ENCODE measurements at places on chromosomes 2 and 18.

DNA sequence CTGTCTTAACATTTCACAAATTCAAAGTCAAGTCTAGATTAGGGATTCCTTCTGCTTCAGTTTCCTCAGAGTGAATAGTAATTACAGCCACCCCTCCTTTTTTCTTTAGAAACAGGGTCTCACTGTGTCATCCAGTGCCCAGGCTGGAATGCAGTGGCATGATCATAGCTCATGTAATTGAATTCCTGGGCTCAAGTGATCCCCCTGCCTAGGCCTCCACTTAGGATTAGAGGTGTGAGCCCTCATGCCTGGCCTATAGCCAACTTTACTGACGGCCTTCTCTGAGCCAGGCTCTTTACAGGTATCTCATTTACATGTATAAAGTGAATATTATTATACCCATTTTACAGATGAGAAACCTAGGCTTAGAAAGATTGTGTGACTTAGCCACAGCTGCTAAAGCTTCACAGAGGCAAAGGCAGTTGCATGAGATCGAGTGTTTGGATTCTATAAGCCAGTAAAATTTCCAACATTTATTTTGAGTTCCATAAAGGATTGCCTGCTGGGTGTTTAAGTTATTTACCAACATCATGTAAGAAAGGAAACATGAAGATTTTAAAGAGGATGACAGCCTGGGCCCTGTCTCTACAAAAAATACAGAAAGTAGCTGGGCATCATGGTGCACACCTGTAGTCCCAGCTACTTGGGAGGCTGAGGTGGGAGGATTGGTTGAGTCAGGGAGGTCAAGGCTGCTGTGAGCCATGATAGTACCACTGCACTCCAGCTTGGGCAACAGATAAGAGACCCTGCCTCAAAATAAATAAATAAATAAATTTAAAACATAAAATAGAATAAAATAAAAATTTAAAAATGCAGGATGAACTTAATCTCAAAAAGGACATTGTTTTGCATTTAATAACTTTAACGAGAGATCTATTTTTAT lies 1.8 kb downstream of the ENOSF1 start:
- no peak for DNase-seq

DNA sequence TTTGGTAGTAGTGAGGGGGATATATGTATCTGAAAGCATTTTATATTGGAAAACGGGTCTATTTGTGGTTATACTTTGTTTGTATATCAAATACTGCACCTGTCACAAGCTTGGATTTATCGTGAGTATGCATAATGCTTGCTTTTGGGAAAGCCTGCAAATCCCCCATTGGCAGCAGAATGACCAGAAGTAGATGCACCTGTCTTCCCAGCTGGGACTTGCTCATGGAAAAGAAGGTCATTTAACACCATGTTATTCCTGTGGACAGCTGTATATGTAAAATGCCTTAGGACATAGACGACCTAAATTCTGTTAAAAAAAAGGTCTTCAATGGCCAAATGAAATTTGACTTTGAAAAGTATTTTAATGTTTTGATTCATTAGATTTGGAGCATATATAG lies 599.4 kb downstream of the XIRP2 start:
- no peak for DNase-seq

- no peak for DNase-seq
Observed at GRCh38 chr2:15042801-15043217, 410.3 kb downstream of the LRATD1 start.

DNA sequence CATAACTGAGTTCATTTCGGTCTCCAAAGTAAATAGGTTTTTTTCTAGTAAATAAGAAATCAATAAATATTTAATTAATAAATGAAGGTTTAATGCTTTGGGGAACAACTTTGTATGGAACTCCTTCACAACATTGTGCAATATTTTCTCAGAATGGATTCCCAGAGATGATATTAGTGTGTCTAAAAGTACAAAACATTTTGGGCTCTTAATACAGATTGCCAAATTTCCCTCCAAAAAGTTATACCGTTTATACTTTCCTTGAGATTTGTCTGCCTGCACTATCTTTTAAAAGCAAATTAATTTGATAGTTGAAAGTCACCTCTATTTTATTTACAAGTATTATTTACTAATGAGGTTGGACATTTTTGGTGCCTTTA lies 151.8 kb downstream of the FAM161A start:
- no peak for DNase-seq

- DNase-seq: no peak
Observed at GRCh38 chr2:133345638-133346037, 222.6 kb downstream of the NCKAP5 start.

DNA sequence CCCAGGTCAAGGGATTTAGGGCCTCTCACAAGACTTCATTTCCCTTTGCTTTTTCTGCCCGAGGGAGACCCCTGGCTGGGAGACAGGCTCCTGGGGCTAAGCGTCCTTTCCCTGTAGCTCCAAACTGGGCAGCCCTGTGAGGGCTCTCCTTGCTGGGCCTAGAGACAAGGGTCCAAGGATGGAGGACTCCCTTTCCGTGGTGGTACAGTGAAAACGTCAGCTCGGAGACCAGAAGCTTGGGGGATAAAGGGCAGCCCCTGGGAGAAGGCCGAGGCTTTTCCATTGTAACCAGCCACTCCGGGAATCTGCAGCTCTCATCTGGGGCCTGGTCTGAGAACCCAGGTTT lies 2.3 kb downstream of the SIX2 start:
- no peak for DNase-seq

DNA sequence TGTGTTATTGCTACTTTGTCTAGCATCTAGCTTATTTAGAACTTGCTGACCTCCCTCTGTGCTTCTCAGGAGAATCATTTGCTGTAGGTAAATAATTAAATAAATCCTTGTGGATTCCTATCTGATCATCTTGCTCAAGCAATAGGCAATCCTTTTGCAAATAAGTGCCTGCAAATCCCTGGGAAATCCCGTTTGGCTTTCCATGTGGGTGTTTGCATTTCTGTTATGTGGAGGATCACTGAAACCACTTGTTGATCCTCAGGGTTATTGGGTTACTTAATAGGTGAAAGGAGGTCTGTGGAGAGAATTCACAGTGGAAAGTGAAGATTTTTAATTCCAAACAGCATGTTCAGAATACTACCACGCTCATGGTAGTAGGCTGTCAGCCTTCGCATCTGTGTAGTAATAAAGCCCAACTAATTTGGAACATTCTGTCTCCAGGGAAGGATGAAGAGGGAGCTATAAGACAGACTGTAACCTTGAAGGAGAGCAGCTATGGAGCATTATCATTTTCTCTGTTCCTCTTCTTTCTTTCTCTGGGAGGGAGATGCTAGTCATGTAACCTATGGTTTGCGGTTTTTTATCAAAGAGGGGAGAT lies 72.5 kb downstream of the GULP1 start:
- DNase-seq: no peak

Data from stimulated activated CD4-positive, alpha-beta T cell treated with anti-CD3 and anti-CD28 coated beads, TNF-alpha, amount 100 ng/mL, for 4 hours (primary cell).